ENCODE measurements at places on chromosomes 7 and 10. TPM values are rescaled to one million over a fixed set of nuclear protein-coding genes. Genes with fewer than 3 reads are reported as not detected.

DNA sequence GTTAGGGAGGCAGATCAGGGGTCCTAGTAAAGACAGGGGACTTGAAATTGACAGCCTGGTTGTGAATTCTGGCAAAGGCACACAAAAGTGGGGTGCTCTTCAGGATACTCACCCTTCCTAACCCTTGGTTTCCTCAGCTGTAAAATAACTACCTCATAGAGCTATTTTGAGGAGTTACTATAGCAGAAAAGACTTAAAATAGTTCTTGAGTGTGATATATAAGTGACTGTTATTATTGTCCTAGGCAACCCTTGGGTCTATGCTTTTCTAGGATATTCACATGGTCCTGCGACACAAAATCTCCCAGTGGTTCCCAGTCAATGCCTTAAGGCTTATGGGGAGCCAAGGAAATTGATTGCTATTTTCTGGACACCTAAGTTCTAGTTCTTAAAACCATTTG, 98.1 kb upstream of the NAMPT start:
- no peaks in the 10 kb centered on the region for H3K4me1 ChIP-seq
- no peak overlapping the region for H3K4me3 ChIP-seq
- no peaks in the 10 kb centered on the region for H3K27me3 ChIP-seq
- no peak overlapping the region for H3K27ac ChIP-seq
- no peak for DNase-seq

GRCh38 chr7:124322561-124322960, 289.7 kb upstream of the TMEM229A start:
- no peaks in the 10 kb centered on the region for H3K4me1 ChIP-seq
- no peaks in the 10 kb centered on the region for H3K36me3 ChIP-seq
- no peak overlapping the region for H3K4me3 ChIP-seq

DNA sequence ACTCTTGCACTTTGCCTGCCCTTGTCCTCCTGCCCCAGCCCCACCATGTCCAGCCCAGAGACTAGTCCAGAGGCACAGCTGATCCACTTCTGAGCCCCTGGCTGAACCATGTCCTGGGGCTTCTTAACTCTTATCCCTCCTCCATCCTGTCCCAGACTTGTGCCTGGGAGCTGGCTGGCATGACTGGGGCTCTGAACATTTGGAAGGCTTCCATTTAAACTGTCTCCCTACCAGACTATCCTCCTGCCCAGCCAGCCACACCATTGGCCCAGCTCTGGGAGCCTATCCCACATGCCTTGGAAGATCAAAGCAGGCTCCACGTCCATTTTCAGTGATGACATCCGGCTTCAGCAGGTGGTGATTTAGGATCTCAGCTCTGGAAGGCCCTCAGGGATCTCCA, 57.4 kb downstream of the FAM241B start:
- DNase-seq: no peak
- H3K27me3 ChIP-seq: no peaks in the 10 kb centered on the region
- no peak overlapping the region for H3K4me3 ChIP-seq
- H3K36me3 ChIP-seq: no peaks in the 10 kb centered on the region
- no peak overlapping the region for H3K27ac ChIP-seq
- H3K4me1 ChIP-seq: no peaks in the 10 kb centered on the region

- no peaks in the 10 kb centered on the region for H3K27me3 ChIP-seq
- peaks cover 5% of the 10 kb centered on the region for H3K4me1 ChIP-seq
- no peak overlapping the region for H3K27ac ChIP-seq
- H3K4me3 ChIP-seq: no peak overlapping the region
These were observed 79.2 kb downstream of the CCNY start for GRCh38 chr10:35415505-35415904.

GRCh38 chr7:152862006-152862405, 102.5 kb downstream of the ACTR3B start:
- DNase-seq: no peak
- H3K27ac ChIP-seq: no peak overlapping the region
- H3K27me3 ChIP-seq: no peaks in the 10 kb centered on the region

DNA sequence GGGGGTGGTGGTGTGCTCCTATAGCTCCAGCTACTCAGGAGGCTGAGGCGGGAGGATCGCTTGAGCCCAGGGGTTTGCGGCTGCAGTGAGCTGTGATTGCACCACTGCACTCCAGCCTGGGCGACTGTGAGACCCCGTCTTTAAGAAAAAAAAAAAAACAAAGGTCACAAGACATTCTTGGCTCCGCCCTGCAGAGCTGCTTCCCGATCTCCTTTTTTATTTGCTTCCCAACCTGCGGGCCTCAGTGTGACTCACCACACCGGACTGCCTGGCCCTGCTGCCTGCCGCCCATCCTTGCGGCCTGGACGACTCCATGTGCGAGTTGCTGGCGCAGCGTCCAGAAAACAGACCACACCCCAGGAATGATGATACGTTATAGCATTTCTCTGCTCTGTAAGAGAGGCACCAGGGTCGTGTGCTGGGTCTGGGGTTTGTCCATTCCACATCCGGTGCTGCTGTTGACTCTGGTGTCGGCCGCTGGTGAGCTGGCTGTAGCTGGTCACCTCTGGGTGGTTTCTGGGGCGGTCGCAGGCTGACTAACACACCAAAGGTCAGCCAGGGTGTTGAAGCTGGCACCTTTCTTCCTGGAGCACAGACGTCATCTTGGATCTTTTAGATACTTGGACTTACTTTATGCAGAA, 123.6 kb downstream of the TCF7L2 start:
- no peak overlapping the region for H3K4me3 ChIP-seq
- H3K4me1 ChIP-seq: peaks cover 50% of the 10 kb centered on the region
- H3K27me3 ChIP-seq: no peaks in the 10 kb centered on the region

GRCh38 chr10:132482090-132482800, 55.3 kb upstream of the INPP5A start:
- no peak overlapping the region for H3K4me3 ChIP-seq
- no peaks in the 10 kb centered on the region for H3K36me3 ChIP-seq
- H3K27me3 ChIP-seq: peaks cover 22% of the 10 kb centered on the region
- H3K4me1 ChIP-seq: no peaks in the 10 kb centered on the region
- no peak for DNase-seq

CFAP58 gene
- polyA plus RNA-seq: 0.12 TPM

TSPAN12 gene
- 17.5 TPM for polyA plus RNA-seq

CPN1 gene
- polyA plus RNA-seq: not detected

PRXL2A gene
- 36.3 TPM for polyA plus RNA-seq

SLC16A12 gene
- polyA plus RNA-seq: 0.18 TPM

All from stomach (tissue), 19 donors.